ENCODE measurements at places on chromosomes 1 and 21.

DNA sequence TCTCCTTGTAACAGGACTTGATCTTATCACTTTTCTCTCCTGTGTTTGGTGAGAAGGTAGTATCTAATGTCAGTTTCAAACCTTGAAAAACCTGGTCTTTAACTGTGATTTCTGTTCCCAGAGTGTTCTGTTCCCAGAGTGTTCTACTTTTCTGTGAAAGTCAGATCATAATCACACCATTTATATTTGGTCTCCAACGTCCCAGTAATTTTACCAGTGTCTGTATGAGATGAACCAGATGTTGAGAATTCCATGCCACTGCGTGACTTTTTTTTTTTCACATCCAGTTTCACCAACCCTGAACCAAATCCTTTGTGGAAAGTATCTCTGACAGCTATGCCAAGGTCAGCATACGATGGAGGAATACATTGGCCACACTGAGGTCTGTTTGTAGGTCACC is 365.2 kb downstream of the USP25 start:
- no peak for DNase-seq

- DNase-seq = no peak
These were observed 6.1 kb upstream of the NTPCR start for GRCh38 chr1:232944347-232944746.

DNA sequence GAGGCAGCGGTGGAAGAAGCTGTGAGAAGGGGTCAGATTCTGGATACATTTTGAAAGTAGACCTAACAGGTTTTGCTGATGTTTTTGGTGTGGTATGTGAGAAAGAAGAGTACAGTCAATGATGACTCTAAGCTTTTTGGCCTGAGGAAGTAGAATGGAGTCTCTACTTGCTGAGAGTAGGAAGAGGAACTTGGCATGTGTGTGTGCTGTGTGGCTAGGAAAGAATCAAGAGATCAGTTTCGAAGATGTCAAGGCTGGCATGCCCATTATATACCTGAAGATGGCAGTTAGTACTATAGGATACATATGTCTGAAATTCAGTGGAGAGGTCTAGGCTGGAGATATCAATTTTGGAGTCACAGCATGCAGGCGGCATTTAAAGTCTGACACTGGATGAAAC is 64.4 kb downstream of the MAB21L3 start:
- DNase-seq = no peak

GRCh38 chr1:223847781-223848345 is 2.1 kb upstream of the TP53BP2 start:
- DNase-seq = no peak

GRCh38 chr1:172090511-172090817 is 249.2 kb downstream of the DNM3 start:
- no peak for DNase-seq

DNA sequence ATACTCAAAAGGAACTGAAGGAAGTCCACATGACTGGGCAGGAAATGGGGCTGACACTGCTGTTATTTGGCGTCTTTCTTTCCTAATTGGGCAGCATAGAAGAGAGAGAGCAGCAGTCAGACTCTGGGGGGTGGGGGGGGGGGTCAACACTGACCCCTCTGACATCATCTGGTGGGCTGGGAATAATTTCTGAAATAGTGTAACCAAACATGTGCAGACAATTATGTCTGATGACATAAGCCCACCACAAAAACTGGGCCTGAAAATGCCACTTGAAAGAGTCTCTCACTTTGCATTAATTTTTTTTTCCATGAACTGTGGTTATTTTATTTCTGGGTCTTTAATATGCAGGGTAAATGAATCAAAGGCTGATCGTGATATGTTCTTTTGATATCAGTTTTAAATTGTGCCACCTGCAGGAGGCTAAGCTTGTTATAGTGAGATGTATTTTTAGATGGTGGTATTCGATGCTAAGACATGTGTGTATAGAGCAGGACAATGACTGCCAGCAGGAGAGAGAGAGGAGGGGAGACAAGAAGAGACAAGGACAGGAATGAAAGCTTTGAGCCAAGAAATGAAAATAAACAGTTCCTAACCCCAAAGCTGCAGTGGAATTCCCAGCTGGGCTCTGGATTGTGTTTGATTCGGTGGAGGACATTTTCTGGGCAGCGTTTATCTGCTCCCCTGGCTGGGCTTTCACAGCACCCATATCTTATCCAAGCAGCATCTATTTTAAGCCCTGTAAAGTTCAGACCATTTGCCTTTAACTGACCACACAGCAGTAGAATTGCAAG is 264.7 kb downstream of the PBX1 start:
- DNase-seq = no peak

DNA sequence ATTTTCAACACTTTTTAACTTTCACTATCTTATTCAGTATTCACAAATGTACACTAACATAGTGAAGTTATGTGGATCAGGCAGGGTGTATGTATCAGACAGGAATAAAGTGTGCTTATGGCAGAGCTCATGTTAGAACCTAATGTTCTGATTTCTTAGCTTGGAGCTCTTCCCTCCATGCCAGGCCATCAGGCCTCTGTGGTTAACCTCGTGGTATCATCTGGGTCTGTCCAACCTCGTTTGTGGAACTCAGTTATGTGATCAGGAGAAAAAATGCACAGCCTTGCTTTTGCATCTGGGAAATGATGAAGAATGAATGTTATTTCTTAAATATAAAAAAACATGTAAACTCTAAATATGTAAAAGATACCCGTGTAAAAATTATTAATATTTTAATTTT is 86.9 kb downstream of the MPZL1 start:
- no peak for DNase-seq

DNA sequence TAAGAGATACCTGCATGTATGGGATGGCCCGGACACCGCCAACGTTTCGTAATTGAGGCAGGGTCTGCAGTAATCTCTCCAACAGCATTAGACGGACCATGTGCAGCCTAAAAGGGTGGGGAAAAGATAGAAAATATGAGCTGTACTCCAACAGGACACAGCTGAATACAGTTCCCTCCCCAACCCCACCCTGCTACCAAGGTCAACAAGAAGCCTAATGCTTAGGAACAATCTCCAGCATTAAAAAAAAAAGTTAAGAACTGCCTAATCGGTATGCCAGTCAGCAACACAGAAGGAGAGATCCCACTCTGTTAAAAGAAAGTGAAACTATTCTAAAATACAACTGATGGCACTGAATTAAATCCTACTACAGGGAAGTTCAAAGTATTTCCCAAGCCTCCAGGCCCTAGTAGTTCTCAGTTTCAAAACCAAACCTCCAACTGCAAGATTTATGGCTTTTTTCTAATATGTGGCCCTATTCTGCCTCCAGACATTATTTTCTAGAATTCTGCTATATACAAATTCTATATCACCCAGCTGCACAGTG is 81.0 kb downstream of the UBR4 start:
- no peak for DNase-seq

GRCh38 chr1:205481218-205481617 is 23.3 kb upstream of the CDK18 start:
- no peak for DNase-seq

- no peak for DNase-seq
These were observed 19.2 kb upstream of the CLSTN1 start for GRCh38 chr1:9842781-9843575.

- DNase-seq = no peak
These were observed 63.2 kb downstream of the MPZL1 start for GRCh38 chr1:167784876-167785550.

DNA sequence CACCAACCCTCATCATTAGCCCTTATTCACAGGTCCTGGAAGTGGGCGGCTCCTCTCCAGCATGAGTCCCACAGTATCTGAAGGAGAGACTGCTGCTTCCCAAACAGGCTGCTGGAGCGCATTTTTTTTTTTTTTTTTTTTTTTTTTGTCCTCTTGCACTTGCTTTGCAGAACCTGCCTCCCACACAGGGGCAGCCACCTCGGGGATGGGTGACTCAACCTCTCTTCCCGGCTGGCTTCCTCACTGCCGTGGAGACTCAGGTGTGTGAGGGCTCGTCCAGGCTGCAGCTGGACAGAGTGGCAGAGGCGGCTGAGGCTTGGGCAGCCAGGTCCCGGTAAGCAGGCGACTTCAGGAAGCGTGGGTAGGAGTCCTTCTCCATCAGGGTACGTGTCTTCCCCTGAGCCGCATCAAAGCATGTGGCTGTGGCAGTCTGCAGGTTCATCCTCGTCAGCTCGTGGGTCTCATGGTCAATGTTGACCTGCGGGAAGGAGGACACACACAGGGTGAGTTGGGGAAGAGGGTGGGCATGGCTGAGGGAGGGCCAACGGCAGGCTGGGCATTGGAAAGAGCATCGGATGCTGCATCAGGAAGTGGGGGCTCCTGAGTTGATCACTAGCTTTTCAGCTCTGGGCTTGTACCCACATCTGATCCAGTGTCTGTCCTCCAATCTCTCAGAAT is 4.0 kb downstream of the RGS16 start:
- DNase-seq = no peak

DNA sequence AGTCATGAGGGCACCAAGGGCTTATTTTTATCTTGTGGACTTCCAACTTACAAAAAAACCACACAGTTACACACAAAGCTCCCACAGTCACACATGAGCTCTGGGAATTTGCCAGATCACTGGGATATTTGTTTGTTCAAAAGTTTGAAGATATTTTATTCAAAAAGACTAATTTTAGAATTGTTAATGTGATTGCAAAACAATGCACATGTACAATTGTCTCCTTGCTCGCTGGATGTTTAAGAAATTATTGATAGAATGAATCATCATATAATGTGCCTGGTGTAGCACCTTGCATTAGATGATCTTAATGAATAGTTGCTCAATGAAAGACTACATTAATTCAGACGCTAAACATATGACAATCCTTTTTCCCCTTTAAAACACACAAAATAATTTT is 570.3 kb downstream of the LMO4 start:
- DNase-seq = no peak

DNA sequence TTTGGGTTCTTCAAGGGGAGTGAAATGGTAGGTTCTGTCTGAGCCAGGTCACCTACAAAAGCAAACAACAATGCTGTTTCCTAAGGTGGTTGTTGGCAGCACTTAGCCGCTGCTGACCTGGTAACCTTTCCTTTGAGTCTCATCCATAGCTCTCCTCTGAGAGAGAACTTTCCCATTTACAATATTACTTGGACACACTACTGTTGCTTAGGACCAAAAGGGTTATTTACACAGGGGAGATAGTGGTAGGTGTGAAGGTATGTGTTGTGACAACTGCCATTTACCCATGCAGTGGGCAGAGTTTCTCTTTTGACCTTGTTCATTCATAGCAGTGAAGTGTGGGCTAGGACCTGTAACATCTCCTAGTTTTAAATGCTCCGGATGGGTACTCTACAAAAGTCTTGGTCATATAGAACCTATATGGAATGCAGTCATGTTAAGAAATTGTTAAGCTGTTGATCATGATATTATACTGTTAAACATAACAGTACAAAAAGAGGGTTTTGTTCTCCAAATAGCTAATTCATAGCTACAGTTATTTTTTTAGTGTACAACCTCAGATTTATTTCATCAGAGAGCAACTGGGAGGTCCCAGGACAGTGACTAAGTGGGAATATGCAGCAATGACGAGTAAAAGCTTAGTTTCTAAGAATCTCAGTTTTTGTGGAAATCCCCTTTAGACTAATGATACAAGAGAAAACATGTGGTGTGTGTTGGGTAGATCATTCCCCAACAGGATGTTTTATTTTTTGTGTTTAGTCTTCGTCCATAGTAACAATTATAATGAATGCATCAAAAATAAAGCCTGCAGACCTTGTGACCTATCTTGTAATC is 219.7 kb downstream of the NFIA start:
- no peak for DNase-seq

- no peak for DNase-seq
These were observed 2.5 kb downstream of the PTPN7 start for GRCh38 chr1:202157945-202158344.

DNA sequence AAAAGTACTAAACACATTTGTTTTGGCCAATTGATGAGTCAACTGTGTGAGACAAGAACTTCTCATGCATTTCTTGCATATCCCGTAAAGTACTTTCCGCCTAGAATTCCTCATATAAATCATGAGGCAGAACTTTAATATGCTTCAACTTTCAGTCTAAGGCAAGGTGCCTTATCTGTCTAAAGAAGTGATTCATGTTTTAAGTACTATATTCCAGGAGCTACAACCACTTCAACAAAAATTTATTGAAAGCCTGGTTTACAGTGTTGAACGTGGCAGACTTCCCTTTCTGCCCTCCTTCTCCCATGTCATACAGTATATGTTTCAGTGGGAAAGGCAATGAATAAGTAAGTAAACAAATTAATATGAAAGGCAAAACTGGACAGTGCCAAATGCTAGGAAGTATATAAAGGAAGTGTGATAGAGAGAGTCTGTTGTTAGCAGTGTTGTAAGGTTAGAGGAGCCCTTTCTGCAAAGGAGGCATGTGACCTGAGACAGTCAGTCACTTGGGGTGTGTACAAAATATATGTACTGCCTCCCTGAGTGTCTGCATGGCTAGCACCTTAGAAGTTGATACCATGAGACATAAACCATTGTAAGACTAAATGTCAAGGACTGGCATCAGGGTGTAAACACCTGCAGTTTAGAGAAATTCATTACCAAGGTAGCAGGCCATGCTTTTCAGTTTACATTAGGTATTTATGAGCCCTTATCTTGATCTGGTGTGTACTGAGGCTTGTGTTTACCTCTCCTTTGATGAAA is 362.2 kb downstream of the SRGAP2C start:
- DNase-seq = no peak

GRCh38 chr1:59481881-59482505 is 185.1 kb downstream of the FGGY start:
- DNase-seq = no peak

GRCh38 chr1:17516303-17517214 is 22.9 kb upstream of the ARHGEF10L start:
- DNase-seq = no peak

GRCh38 chr1:59308839-59309238 is 11.9 kb downstream of the FGGY start:
- DNase-seq = no peak

DNA sequence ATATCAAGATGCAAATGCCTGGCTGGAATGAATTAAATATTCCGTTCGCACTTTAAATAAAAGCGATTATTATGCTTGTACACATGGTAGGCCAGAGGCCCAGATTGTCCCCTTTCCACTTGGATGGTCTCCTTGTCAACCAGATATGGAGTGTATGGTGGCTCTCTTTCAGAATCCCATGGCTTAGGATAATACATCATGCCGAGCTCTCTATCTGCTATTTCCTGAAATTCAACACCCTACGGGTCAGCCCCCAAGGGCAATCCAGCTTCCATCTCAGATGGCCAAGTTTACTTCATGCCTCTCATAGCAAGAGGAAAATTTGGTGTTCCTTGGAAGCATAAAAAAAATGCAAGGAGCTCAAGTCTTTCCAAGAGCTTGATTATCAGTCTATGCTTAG is 25.4 kb upstream of the FMO1 start:
- DNase-seq = no peak
